ENCODE measurements at places on chromosomes 7 and 10.
A peak's percentile ranks its signal among the peaks of the same experiment; 100 is the strongest.

DNA sequence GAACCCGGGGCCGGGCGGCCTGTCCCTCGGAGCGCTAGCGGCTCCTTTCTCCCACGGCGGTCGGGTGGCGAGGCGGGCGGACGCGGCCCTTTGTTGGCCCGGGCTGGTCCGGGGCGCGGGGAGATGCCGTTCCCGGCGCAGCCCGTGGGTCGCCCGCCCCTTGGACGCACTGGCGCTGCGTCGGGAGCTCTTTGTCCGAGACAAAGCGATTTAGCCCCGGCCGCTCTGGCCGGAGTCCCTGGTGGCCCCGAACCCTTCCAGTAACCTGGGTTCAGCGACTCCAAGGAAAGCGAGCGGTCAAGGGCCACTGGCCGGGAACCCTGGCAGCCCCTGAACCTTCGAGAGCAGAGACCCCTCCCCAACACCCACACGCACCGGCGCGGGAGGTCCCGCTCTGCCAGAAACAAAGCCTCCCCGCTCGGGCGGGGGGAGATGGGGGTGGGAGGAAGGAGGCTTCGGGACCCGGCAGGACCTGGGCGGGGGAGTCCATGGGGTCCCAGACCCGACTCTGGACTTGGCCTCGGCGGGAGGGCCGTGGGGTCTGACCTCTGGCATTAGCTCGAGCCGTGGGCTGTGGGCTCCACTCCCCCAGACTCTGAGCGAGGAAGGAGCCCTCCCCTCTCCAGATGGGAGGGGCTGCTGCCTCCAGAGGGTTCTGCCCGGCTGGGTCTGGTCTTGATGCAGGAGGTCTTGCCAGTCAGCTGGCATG is 836 bp downstream of the DPYSL4 start:
- no peak for DNase-seq

GRCh38 chr10:30580241-30580640 is 49.3 kb downstream of the LYZL2 start:
- DNase-seq: no peak

- no peak for DNase-seq
Observed at GRCh38 chr7:95508780-95509179, 23.0 kb downstream of the ASB4 start.

- DNase-seq: no peak
Observed at GRCh38 chr7:26620352-26620751, 244.0 kb downstream of the SKAP2 start.

DNA sequence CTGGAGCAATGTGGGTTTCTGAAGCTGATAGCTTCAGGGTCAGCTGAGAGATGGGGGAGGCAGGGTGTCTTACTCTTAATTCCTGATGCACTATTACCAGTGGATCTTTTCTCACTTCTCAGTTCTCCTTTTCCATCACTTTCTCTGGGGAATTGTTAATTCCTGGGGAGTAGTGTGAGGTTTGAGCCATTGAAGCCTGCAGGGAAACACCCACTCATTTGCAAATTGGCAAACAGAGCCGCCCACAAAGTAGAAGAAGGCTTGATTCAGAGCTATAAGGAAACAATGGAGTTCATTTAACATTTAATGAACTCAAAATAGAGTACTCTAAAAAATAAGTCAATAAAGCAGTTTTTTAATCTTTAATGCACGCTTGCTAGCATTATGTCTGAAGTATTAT is 4.3 kb upstream of the TECTB start:
- no peak for DNase-seq

DNA sequence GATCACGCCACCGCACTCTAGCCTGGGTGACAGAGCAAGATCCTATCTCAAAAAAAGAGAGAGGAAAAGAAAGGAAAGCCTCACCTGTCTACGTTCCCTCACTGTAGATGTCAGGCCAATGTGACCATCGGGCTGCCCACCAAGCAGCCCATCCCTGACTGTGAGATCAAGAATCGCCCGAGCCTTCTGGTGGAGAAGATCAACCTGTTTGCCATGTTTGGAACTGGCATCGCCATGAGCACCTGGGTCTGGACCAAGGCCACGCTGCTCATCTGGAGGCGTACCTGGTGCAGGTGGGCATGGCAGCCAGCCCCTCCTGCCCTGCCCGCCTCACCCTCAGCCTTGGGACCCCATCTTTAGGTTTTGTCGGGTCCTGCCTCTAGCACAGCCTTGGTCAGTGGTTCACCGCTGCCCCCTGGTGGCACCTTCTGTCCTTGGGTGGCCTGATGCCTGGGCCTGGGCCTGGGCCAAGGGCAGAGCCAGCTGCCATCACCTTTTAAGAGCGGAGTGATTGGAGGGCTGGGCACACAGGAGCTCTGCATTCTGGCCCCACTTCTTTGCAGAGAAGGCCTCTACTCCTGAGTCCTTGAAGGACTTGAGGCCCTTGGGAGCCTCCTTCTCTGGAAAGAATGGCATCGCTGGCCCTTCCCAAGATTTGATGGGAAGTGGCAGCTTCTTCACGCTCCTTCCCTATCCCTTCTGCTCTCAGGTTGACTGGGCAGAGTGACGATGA is 14.4 kb upstream of the AHCYL2 start:
- DNase-seq: peak; percentile 87

DNA sequence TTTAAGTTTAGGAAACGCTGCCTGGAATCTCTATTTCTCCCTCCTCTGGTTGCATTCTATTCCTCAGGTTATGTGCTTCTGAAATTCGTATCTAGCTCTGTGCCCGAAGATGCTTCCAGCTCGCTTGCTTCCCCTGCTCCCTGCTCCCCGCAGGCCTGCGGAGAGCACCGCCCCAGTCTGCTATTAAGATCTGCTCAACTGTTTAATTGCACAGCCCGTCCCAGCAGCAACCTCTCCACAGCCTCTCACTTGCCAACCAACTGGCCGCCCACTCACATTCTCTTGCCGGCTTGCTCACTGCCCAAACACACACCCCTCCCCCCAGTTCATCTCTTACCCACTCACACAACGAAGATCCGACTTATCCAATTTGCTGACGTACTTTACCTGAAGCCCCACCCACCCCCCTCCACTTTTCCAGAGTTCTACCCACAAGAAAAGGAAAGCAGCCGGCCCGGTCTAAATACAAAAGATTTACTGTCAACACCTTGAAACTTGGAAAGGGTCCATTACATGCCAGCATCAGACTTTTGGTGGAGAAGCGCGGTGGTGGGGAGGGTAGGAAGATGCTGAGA is 167.3 kb upstream of the KLF14 start:
- DNase-seq: peak; percentile 75

DNA sequence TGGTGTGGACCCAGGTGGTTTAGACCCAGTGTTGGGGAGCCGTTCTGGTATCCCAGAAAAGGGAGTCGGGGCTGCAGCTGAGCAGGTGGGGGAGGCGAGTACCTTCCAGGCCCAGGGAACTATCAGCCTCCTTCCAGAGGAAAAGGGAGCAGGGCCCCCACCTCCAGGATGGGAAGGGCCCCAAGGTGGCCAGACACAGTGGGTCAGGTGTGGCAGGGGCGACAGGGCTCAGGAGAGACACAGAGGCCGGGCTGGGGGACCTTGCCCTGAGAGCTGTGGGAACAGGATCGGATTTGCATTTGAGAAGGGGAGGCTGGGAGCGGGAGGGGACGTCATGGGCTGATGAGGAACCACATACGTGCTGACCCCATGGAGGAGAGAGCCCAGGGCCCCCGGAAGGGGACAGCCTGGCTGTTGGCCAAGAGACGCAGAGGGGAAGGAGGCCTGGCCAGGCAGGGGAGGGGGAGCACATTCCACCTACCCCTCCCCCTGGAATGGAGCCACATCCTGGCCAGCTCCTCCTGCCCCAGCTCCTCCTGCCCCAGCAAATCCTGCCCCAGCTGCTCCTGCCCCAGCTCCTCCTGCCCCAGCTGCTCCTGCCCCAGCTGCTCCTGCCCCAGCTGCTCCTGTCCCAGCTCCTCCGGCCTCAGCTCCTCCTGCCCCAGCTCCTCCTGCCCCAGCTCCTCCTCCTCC is 9.7 kb upstream of the TTYH3 start:
- DNase-seq: peak; percentile 59

DNA sequence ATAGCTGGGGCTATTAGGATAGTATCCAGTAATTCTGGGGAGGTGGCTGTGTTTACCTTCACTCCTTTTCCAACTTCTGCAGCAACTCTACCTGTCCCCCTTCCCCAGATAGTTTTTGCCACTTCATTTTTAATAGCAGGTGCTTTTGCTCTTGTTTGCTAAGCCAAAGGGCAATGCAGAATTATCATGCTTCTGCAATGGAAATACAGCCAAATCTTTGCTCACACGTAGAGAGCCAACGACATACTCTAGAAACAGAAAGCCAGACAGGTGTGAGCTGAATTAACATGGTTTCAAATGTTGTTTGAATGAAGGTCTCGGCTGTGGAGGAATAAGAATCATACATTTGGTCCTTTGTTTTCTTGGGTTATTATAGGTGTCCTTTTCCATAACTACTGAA is 14.4 kb downstream of the PLEKHS1 start:
- no peak for DNase-seq

DNA sequence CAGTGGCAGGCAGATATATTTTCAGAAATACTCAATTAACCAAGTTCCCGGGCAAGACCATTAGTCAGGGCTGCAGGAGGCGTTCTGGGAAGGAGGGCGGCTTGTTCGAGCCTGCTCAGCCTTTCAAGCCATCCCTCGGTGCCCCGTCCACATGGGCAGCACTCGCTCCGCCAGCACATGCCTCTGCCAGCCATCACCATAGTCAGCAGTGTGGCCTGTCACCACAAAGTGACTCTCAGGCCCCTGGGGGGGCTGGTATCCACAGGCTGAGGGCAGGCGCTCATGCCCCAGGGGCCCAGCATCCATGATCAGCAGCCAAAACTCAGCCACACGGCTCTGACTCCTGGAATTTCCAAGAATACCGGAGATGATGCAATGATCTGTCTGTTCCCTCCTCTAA is 81.9 kb downstream of the CHST15 start:
- DNase-seq: no peak

DNA sequence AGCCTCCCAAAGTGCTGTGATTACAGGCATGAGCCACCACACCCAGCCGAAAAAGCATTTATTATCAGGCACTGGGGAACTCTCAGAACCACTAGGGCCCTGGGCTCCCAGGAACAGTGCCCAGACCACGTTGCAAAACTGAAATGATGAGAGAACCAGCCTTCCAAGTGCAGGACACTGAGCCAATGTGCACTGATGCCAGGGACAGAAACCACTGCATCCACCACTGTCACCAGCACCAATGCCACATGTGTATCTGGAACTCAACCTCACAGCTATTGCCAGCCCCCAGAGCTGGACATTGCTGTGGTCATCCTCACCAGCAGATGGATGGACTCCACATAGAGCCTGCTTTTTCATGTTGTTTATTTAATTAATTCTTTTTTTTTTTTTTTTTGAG is 28.2 kb upstream of the TPST1 start:
- DNase-seq: no peak

DNA sequence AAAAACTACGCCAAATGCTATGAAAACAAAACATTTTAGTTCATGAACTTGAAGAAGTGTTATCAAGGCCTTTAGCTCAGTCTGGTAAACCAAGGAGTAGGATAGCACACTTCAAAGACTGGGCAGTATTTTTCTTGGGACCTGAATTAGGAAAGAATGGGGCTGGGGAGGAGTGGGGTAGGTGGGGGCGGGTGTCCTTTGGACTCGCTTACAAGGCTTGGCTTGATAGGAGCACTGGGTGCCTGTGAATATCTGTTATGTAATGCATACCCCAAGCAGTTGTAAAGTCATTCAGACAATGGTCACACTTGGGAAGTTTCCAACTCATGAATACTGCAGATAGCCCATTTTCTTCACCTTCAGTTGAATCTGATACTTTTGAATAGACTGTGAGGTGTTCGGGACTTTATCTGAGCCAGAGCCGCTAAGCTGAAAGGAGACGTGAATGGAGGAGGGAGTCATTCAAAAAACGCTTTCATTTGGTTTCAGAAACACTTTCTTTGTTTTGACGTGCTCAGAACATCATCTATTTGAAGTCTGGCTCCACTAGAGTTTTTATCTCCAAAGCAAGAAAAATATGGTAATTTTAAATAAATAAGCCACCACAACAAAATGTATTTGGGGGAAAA is 70.1 kb upstream of the FAM204A start:
- no peak for DNase-seq

Data from heart right ventricle (tissue), 16 donors.